ENCODE measurements at places on chromosomes 7 and 10. TPM values are rescaled to one million over a fixed set of nuclear protein-coding genes. Genes with fewer than 3 reads are reported as not detected.

RAB19 gene
- total RNA-seq: not detected

SPRN gene
- not detected for total RNA-seq

NPC1L1 gene
- total RNA-seq: 0.24 TPM

NDUFB8 gene
- total RNA-seq: 176 TPM

NYAP1 gene
- total RNA-seq: 0.51 TPM

FOXP2 gene
- 12.2 TPM for total RNA-seq

PALD1 gene
- total RNA-seq: 6.2 TPM

LIPN gene
- total RNA-seq: 34.3 TPM

MSMB gene
- total RNA-seq: 86.9 TPM

CHST3 gene
- 18.7 TPM for total RNA-seq

DNA sequence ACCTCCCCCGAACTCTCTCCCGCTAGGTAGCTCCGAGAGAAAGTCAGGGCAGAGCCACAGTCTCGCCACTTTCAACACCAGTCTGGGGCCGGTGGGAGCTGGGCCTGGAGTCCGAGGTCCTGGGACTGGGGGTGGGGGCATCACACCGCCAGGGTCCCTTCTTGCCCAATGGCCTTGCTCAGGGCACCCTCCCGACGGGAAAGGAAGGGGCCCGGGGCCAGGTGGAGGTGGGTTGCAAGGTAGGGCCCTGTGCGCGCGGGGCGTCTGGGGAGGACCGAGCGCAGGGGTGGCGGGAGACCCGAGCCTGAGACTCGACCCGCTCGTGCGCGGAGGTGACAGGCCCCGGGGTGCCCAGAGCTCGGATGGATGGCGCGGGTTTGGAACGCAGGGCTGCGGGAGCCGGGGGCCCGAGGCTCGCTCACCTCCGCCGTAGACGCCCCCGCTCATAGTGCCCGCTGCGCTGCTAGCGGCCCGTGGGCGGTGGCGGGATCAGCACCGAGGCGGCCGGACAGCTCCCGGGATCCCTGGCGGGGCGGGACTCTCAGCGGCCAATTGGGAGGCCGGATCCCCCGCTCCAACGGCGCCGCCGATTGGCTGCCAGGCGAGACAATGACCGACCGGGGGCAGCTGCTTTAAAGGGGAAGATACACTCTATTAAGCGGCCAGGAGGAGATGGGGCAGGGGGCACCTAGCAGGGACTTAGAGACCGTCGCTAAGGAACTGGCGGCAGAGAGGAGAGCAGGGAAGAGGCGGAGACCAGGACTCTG is at the start of gene ACTL6B:
Gene ACTL6B, minus strand, starts transcription at position 541 of the 767 bp plus-strand sequence. Its CDS starts 94 bp downstream, at position 447.
- H3K4me3 ChIP-seq: no peak within 1 kb of the TSS
- no peak within 1 kb of the TSS for H3K27ac ChIP-seq
- H3K27me3 ChIP-seq: peaks cover 66% of the 10 kb centered on the region
- H3K4me1 ChIP-seq: peaks cover 6% of the 10 kb centered on the region

DNA sequence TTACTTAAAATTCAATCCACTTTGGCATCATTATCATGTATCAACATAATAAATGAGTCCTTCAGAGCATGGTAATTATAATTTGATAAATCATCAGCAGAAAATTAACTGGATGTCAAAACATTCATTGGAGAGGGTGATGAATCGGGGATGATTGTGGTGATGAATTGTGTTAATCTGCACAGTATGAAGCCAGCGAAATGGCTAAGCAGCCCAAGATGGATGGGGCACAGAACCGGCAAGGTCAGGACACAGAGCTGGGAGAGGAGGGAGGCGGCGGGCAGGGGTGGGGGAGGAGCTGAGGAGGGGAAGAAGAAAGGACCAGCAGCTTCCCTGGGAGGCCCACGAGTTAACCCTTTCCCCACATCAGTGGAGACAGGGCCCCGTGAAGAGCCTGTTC is 536.1 kb downstream of the LRMDA start:
- H3K4me3 ChIP-seq: no peak overlapping the region
- H3K4me1 ChIP-seq: peaks cover 9% of the 10 kb centered on the region
- H3K27me3 ChIP-seq: no peaks in the 10 kb centered on the region
- DNase-seq: no peak

- H3K4me3 ChIP-seq: no peak overlapping the region
- H3K36me3 ChIP-seq: no peaks in the 10 kb centered on the region
- H3K27me3 ChIP-seq: no peaks in the 10 kb centered on the region
- no peak overlapping the region for H3K27ac ChIP-seq
- DNase-seq: no peak
Observed at GRCh38 chr7:68155676-68156075, 1159.0 kb downstream of the TYW1 start.

DNA sequence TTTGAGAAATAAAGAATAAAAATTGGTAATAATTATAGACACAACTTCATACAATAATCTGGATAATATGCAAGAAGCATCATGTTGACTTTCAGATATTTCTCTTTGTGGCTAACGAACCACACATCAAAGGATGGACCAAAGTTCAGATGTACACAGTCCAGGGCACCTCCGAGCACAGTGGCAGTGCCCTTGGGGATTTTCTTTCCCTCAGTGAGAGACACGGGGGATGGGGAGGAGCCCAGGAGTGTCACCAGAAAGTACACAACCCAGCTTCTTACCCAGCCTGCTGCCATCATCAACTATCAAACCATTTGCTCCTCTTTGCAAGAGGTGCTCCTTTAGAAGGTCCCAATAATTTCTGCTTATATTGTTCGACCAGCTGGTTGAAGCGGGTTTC is 33.2 kb downstream of the RBM28 start:
- peaks cover 89% of the 10 kb centered on the region for H3K36me3 ChIP-seq
- no peak overlapping the region for H3K4me3 ChIP-seq
- H3K27ac ChIP-seq: no peak overlapping the region

DNA sequence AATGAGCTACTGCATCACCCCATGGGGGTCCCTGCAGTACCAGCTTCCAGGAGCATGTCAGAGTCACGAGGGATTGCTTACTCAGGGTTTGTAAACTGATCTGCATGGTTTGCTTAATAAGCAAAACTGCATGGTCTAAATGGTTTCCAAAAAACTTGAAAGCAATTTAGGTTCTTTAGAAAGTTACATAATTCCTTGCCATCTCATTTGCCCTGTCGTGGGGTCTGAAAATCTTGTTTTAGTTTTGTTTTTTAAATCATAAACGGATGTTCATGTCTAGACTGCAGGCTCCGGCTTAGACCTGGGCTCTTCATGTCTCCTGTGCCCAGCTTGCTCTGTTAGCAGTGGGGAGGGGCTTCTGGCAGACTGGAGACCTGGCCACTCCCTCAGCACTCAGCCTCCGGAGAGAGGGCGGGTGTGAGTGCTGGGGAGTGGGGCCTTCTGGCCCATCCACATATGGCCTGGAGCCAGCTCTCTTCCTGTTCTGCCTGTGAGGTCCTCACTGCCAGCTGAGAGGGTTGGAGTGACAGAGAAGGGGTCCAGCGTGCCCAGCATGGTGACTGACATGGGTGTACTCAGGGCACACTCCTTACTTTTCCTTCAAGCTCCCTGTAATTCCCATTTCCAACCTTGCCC is 17.5 kb downstream of the PRF1 start:
- peaks cover 2% of the 10 kb centered on the region for H3K27me3 ChIP-seq
- no peaks in the 10 kb centered on the region for H3K4me1 ChIP-seq
- H3K27ac ChIP-seq: no peak overlapping the region
- no peaks in the 10 kb centered on the region for H3K36me3 ChIP-seq
- DNase-seq: peak; percentile 23
- H3K4me3 ChIP-seq: no peak overlapping the region

DNA sequence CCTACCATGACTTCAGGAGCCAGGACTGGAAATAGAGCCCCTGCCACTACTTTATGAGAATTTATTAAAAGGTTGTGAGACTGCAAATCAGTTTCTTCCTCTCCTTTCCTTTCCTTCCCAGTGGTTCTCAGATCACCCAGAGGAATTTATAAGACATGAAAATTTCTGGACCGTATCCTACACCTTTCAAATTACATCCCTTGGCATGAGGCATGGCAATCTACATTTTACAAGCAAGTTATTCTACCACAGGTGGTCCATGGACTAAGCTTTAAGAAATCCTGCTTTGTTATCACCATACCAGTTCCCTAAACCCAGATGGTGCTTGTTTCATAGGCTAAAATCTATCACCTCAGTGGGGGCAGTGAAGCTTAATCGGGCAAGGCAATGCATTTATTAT is 66.5 kb downstream of the TPK1 start:
- H3K4me3 ChIP-seq: no peak overlapping the region
- no peak overlapping the region for H3K27ac ChIP-seq
- H3K4me1 ChIP-seq: no peaks in the 10 kb centered on the region

DNA sequence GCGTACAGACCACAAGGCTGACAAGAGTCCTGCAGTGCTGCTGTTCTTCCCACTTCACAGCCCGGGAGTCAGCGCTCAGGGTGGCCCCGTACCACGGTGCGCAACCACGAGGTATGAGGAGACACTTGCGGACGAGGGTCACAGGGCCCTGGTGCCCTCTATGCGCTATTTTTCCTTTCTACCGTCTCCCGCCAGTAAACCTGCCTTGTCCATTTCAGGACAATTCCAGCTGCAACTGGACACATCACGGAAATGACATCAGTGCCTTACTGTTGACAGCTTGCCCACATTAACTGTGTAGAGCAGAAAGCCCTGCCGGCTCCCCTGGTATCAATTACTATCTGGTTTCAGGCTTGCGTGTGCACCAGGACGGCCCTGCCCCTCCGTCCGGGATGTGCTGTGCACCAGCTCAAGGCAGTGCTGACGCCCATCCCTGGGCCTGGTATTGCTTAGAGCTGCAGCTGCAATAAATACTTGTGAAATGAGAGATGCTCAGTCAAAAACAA is 65.1 kb downstream of the ZRANB1 start:
- no peak overlapping the region for H3K4me3 ChIP-seq
- H3K27ac ChIP-seq: no peak overlapping the region
- H3K4me1 ChIP-seq: peaks cover 39% of the 10 kb centered on the region

GRCh38 chr10:77513781-77514331 is 123.8 kb downstream of the KCNMA1 start:
- DNase-seq: no peak
- peaks cover 5% of the 10 kb centered on the region for H3K27me3 ChIP-seq
- H3K27ac ChIP-seq: no peak overlapping the region
- no peaks in the 10 kb centered on the region for H3K36me3 ChIP-seq
- no peak overlapping the region for H3K4me3 ChIP-seq
- no peaks in the 10 kb centered on the region for H3K4me1 ChIP-seq

DNA sequence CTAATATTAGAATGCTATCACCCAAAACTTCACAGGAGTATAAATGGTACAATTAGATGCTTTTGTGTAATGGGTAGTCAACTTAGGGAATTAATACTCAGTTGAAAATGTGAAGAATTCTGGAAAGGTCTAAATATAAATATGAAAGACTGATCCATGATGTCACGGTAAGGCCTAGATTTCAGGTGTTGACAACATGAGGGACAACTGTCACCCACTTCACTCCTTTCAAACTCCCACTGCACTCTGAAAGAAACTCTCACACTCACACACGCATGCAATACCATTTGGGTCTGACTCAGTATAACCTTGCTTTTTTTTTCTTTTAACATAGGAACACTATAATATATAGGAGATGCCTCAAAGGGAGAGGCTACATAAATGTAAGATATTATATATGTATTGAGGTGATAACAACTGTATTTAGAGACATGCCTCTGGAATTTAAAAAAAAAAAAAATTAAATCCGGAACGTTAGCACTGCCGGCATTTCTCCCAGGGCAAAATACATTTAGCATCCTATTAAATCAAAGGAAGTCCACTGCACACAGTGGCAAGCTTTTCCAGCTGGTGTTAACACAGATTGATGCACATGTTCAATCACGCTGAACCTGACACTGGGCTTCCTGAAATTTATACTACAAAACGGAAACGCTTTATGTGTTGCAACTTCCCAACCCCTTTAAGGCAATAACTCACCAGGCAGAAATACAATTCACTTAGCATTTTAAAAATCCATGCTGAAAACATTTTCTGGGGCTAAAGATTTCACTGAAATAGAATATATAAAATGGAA is 74.9 kb downstream of the RSU1 start:
- H3K4me1 ChIP-seq: no peaks in the 10 kb centered on the region
- H3K36me3 ChIP-seq: peaks cover 19% of the 10 kb centered on the region
- DNase-seq: no peak
- H3K27me3 ChIP-seq: no peaks in the 10 kb centered on the region

GRCh38 chr10:15236340-15236739 is 67.8 kb upstream of the NMT2 start:
- no peak overlapping the region for H3K27ac ChIP-seq
- H3K27me3 ChIP-seq: no peaks in the 10 kb centered on the region

DNA sequence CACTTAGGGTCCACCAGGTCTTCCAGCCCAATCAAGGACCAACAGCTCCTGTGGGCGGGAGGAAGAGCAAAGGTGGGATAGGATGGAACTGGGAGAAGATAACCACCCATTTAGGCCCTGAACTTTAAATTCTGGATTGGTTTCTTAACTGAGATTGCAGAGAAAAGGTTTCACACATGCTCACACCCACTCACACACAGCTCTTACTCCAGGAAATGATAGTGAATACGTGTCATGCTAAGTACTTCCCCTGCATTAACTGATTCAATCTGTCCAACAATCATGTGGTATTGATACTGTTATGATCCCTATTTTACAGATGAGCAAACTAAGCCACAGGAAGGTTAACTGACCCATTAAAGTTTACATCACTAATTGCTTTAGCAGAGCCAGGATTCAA is 4.6 kb upstream of the CYP3A4 start:
- H3K27me3 ChIP-seq: no peaks in the 10 kb centered on the region
- H3K4me3 ChIP-seq: no peak overlapping the region
- H3K4me1 ChIP-seq: peaks cover 27% of the 10 kb centered on the region
- no peaks in the 10 kb centered on the region for H3K36me3 ChIP-seq
- no peak overlapping the region for H3K27ac ChIP-seq

DNA sequence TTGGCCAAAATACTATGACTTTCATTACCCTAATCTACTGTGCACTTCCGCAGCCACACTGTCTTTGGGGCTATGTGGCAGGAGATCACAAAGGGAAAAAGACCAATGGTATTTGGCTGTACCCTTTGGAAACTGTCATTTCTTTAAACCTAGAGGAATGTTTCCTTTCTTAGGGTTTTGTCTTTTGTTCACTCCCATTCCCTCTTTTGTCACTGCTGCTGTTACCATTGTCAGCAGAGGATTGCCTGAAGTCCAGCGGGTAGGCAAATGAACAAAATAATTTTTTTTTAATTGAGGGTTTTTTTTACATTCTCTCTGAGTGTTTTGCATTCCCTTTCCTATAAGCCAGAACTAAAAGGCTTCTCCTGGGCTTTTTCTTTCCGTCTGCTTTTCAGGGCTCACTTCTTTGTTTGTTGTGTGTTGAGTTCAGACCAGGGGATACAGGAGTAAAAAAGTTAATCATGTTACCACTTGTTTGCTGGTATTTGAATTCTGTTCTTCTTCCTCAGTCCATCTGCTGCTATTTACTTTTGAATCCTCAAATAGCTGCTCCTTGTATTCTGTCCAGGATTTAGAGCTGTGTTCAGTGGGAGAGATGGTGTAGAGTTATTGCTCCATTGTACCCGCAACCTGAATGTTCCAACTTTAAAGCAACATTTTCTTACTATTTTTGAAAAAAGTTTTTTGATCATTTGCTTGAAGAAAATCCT is 374.6 kb downstream of the SUGCT start:
- no peaks in the 10 kb centered on the region for H3K4me1 ChIP-seq
- no peak for DNase-seq
- no peaks in the 10 kb centered on the region for H3K27me3 ChIP-seq
- no peak overlapping the region for H3K27ac ChIP-seq
- no peaks in the 10 kb centered on the region for H3K36me3 ChIP-seq
